Natural killer cell (primary cell): ENCODE measurements at places on chromosomes 1 and 21. TPM values are rescaled to one million over a fixed set of nuclear protein-coding genes. Genes with fewer than 3 reads are reported as not detected.

DNA sequence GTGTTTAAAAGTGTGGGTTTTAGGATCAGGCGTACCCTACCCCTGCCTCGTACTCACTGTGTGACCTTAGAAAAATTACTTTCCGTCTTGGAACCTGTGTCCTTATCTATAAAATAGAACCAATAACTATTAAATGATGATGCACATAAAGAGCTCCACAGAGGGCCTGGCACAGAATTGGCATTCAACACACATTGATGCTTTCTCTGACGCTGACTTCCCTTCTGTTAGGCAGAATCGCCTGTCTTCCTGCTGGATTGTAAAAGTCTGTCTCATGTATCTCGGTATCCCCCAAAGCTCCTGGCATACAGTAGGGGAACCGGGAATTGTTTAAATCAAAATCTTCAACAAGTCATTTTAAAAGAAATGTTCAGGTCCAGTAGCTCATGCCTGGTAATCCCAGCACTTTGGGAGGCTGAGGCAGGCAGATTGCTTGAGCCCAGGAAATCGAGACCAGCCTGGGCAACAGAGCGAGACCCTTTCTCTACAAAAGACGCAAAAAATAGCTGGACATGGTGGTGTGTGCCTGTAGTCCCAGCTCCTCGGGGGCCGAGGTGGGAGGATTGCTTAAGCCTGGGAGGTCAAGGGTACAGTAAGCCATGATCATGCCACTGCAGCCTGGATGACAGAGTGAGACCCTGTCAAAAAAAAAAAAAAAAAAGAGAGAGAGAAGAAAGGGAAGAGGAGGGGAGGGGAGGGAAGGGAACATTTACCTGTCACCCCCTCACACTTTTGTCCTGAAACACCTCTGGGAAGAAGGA is 41.3 kb upstream of the FHAD1 start:
- no peaks in the 10 kb centered on the region for H3K36me3 ChIP-seq
- DNase-seq, result no peak
- no peaks in the 10 kb centered on the region for H3K4me1 ChIP-seq
- no peak overlapping the region for H3K27ac ChIP-seq

- H3K36me3 ChIP-seq, result no peaks in the 10 kb centered on the region
- no peaks in the 10 kb centered on the region for H3K4me1 ChIP-seq
- H3K27me3 ChIP-seq, result no peaks in the 10 kb centered on the region
- H3K4me3 ChIP-seq, result no peak overlapping the region
- no peak for DNase-seq
- H3K27ac ChIP-seq, result no peak overlapping the region
Measured at GRCh38 chr1:113652771-113653170, 106.5 kb downstream of the PHTF1 start.

DNA sequence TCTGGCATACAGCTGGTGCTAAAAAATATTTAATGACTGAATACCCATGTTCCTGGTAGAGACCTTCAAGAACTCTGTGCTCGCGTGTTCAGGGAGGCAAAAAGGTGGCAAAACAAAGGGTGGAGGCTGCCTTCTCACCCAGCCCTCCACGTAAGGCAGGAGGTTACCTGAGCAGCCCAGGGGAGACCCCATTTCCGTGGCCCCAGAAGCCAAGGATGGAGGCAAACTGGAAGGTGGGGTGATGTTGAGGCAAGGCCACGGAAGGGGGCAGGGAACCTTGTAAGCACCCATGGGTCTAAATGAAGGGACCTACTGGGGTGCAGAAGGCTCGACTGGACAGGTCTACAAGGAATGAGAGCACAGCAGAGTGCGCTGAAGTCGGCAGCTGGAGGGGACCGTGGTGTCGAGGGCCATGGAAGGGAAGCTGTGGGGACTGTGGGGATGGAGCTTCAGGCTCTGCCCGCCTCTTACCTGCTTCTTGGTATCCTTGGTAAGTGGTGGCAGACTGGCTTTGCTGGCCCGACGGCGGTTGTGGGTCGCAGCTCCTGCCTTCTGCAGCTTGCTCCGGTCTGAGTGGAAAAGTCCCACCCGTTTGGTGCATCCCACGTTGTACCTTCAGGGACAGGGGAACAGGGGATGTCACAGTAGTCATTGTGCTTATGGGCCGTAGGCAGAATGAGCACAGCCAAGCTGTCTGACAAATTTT is 8.9 kb upstream of the A3GALT2 start:
- H3K4me3 ChIP-seq, result no peak overlapping the region
- no peaks in the 10 kb centered on the region for H3K4me1 ChIP-seq
- no peak for DNase-seq
- no peaks in the 10 kb centered on the region for H3K27me3 ChIP-seq
- peaks cover 85% of the 10 kb centered on the region for H3K36me3 ChIP-seq

DNA sequence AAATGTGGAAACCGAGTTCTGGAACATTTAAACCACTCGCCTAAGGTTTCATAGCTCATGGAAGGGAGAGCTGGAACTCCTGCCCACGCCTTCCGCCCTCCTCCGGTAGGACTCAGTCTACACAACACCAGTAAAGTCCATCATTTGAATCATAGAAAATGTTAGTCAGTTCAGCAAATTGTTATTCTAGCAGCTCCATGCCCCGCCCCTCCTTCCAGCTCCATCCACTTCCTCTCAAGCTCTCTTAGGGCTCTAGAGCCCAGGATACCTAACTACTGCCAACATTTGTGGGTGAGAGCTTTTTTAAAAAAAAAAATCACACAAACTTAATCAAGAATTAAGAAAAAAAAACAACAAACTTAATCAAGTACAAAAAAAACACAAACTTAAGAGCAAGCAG is 121.8 kb downstream of the TBX15 start:
- H3K4me3 ChIP-seq, result no peak overlapping the region
- DNase-seq, result no peak
- no peaks in the 10 kb centered on the region for H3K4me1 ChIP-seq
- H3K36me3 ChIP-seq, result no peaks in the 10 kb centered on the region

GRCh38 chr1:119838236-119838635 is 27.0 kb upstream of the REG4 start:
- H3K36me3 ChIP-seq, result no peaks in the 10 kb centered on the region
- H3K4me3 ChIP-seq, result no peak overlapping the region

- H3K4me3 ChIP-seq, result no peak overlapping the region
- no peaks in the 10 kb centered on the region for H3K27me3 ChIP-seq
- no peaks in the 10 kb centered on the region for H3K4me1 ChIP-seq
Measured at GRCh38 chr1:86648255-86648654, 56.1 kb upstream of the SH3GLB1 start.

HPCAL4 gene
- total RNA-seq, result 1.6 TPM

LCE2A gene
- total RNA-seq, result not detected

MRAP gene
- total RNA-seq, result not detected
